ENCODE measurements at places on chromosomes 1 and 21. TPM values are rescaled to one million over a fixed set of nuclear protein-coding genes. Genes with fewer than 3 reads are reported as not detected.

The SAMD11 gene
- 9.5 TPM for total RNA-seq

The LIN28A gene
- total RNA-seq: 16.7 TPM

The NUAK2 gene
- total RNA-seq: 49.4 TPM

The PEAR1 gene
- total RNA-seq: 8.5 TPM

The TMPRSS3 gene
- total RNA-seq: not detected

The NMNAT2 gene
- 0.50 TPM for total RNA-seq

GRCh38 chr1:46132529-46133180, at the start of gene PIK3R3:
Gene PIK3R3, minus strand, starts transcription at chr1:46132629. Its CDS starts 677 bp downstream, at chr1:46131952.
- peak within 1 kb of the TSS; percentile 90 for H3K4me3 ChIP-seq
- no peaks in the 10 kb centered on the region for H3K36me3 ChIP-seq
- H3K27ac ChIP-seq: peak within 1 kb of the TSS; percentile 100
- no peaks in the 10 kb centered on the region for H3K27me3 ChIP-seq
- peaks cover 17% of the 10 kb centered on the region for H3K4me1 ChIP-seq

GRCh38 chr1:169133801-169134502, 27.5 kb downstream of the ATP1B1 start:
- H3K4me1 ChIP-seq: peaks cover 11% of the 10 kb centered on the region
- H3K27me3 ChIP-seq: no peaks in the 10 kb centered on the region
- H3K27ac ChIP-seq: no peak overlapping the region
- DNase-seq: no peak

- no peaks in the 10 kb centered on the region for H3K27me3 ChIP-seq
- H3K4me3 ChIP-seq: peak overlapping the region; percentile 8
- peak; percentile 99 for DNase-seq
Measured at GRCh38 chr1:78101514-78101913, 55.7 kb downstream of the GIPC2 start.

DNA sequence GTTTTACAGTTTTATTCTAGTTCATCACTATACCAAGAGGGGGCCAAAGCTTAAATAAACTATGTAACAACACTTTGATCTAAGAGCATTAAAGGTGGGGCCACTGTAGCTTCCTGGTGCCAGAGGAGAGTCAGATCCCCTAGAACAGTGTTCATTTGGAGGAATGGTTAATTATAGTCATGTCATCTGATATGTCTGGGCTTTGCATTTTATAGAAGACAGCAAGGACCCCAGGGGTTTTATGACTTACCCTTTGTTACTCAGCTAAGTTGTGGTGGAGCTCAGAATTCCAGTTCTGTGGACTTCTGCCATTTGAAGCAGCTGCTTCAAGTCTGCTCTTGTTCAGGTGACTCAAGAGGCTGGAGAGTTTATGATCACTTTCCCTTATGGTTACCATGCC, 16.7 kb downstream of the KDM4A start:
- no peaks in the 10 kb centered on the region for H3K27me3 ChIP-seq
- H3K27ac ChIP-seq: no peak overlapping the region
- H3K4me1 ChIP-seq: peaks cover 20% of the 10 kb centered on the region

- H3K27ac ChIP-seq: peak overlapping the region; percentile 13
- DNase-seq: peak; percentile 66
- H3K4me1 ChIP-seq: peaks cover 30% of the 10 kb centered on the region
Measured at GRCh38 chr1:178942285-178943198, 71.7 kb upstream of the ANGPTL1 start.

DNA sequence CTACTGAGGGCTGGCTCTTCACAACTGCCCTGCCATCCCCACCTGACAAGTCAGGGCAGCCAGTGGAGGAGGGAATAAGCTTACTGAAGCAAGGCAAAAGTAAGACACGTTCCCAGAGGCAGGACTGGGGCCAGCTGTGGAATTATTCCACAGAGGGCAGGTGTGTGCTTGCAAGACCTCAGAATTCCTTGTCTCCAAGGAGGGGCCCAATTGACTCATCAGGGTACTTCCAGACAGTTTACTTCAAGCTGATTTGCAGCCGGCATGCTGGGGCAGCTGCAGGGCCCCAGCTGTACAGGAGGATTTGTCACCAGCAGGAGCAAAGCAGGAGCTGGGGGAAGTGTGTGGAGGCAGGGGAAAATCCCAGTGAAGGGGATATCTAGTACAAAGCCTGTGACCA, 167.5 kb upstream of the CAMK1G start:
- no peaks in the 10 kb centered on the region for H3K27me3 ChIP-seq
- peaks cover 16% of the 10 kb centered on the region for H3K4me1 ChIP-seq
- DNase-seq: peak; percentile 77
- H3K27ac ChIP-seq: no peak overlapping the region
- H3K4me3 ChIP-seq: no peak overlapping the region
- H3K36me3 ChIP-seq: no peaks in the 10 kb centered on the region

GRCh38 chr1:171981303-171981702, 140.0 kb downstream of the DNM3 start:
- no peak overlapping the region for H3K27ac ChIP-seq
- no peak overlapping the region for H3K4me3 ChIP-seq
- H3K27me3 ChIP-seq: no peaks in the 10 kb centered on the region
- H3K4me1 ChIP-seq: no peaks in the 10 kb centered on the region
- no peak for DNase-seq

- DNase-seq: no peak
- H3K4me3 ChIP-seq: no peak overlapping the region
- H3K27me3 ChIP-seq: peaks cover 3% of the 10 kb centered on the region
- no peaks in the 10 kb centered on the region for H3K4me1 ChIP-seq
- H3K27ac ChIP-seq: no peak overlapping the region
Measured at GRCh38 chr1:36573445-36573844, 90.7 kb upstream of the CSF3R start.

Measured in astrocyte (in vitro differentiated cells and primary cell).